Endothelial cell (in vitro differentiated cells): ENCODE measurements at places on chromosomes 2 and 18. TPM values are rescaled to one million over a fixed set of nuclear protein-coding genes. Genes with fewer than 3 reads are reported as not detected.

DNA sequence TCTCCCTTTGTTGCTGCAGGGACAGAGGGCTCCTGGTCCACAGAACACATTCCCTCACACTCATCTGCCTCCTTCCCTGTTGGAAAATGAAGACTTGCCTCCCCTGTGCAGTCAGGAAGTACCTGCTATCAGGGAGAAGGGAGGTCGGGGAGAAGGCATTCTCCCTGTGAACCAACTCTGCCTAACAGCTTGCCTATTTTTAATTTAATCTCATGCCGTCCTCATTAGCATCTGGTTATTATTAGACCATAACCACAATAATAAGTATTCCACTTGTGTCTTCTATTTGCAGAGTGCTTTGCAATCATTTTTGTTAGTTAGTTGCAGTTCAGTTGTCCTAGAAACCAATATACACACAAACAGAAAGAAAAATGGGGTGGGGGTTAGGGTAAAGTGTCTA lies 232.6 kb upstream of the SKOR2 start:
- no peak for DNase-seq

GRCh38 chr2:7661502-7661901 lies 744.3 kb downstream of the RNF144A start:
- DNase-seq: no peak

The TMEM169 gene
- total RNA-seq: 3.2 TPM

- DNase-seq: no peak
Observed at GRCh38 chr2:53516650-53517049, 251.0 kb upstream of the CHAC2 start.

- no peak for DNase-seq
Observed at GRCh38 chr2:181985632-181986205, at the start of gene PPP1R1C. Gene PPP1R1C, plus strand, starts transcription at chr2:181985853. Its CDS starts 258 bp downstream, at chr2:181986111.

GRCh38 chr2:203201426-203201825 lies 37.4 kb upstream of the CYP20A1 start:
- no peak for DNase-seq

GRCh38 chr2:47485751-47486300 lies 82.9 kb downstream of the MSH2 start:
- DNase-seq: no peak
